Frontal cortex (tissue), 4 donors: ENCODE measurements at places on chromosomes 3 and 15. TPM values are rescaled to one million over a fixed set of nuclear protein-coding genes. Genes with fewer than 3 reads are reported as not detected.

CHST13 gene
- under 0.01 TPM for total RNA-seq

NRG4 gene
- not detected for total RNA-seq

RARB gene
- total RNA-seq = 28.5 TPM

RPS27L gene
- total RNA-seq = 21.6 TPM

GRCh38 chr15:66014635-66015182 is 145.4 kb downstream of the RAB11A start:
- no peak for DNase-seq

- no peak for DNase-seq
Measured at GRCh38 chr3:49500205-49500731, 30.2 kb downstream of the DAG1 start.

DNA sequence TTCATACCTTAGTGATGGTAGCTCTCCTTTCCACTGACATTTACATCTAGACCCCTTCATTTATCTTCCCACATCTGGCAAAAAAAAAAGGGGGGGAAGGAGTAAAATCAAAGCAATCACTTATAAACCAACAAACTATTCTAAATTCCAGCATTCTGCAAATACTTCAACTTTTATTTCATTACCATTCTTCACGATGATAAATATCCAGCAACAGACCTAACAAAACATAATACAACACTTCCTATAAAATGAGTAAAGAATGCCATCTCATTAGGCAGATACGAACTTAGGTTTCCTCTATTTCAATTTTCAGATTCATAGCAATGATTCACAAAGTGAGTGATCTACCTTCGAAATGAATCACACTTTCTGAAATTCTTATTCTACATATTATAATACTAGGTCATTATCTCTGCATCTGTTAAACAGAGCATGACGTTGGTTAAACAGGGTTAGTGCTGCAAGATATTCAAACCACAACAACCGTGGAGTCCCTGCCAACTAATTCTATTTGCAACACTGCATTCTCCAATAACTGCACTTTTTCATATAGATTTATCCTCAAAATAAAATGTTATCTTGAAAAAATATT is at the start of gene LRRFIP2:
Gene LRRFIP2 (minus strand): TSS at position 51 of the 595 bp plus-strand sequence. CDS start 25,599 bp downstream, outside the sequence.
- no peak for DNase-seq

- peak; percentile 10 for DNase-seq
Measured at GRCh38 chr3:160226026-160226907, 1.0 kb downstream of the C3orf80 start.

DNA sequence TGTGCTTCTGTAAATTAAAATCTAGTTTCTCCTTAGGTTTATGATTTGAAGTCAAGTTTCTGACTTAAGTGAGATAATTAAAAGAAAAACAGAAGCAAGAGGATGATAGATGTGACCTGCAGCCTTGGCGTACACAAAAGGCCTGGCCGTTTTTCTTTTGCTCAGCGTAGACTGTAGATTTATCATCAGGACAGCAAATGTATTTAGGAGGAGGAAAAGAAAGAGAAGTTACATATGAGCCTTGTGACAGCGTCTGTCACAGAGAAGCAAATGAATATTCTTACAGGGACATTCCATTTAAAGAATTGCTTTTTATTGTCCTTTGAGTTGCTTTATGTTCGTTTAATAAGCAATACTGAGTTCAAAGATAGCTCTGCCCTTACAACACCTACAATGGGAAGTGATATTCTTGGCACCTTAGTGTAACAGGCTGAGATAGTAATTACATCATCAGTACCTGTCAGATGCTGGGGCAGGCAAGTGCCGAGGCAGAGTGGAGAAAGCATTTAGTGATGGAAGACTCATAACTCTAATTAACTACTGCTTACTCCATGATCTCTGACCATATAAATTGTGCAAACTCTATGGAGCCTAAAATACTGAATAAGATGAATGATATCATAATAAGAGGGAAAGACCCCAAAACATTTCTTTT is 311.5 kb downstream of the MFSD1 start:
- DNase-seq = no peak

DNA sequence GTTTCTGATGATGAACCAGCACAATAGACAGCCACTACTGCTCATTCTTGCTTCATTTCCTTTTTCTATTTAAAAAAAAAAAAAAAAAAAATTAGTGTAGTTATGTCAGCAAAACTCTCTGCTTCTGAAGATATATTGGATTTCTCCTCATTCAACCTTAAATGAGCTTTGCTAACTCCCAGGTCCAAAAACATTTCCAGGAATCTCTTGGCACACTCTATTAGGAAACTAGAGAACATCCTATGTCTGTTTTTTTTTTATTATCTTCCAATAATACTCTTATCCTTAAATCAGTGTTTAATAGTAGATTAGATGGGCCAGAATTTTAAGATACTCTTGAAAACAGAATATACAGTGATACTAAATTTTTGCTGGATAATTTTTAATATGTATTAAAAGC is 398.0 kb downstream of the NAALADL2 start:
- no peak for DNase-seq
